ENCODE measurements at places on chromosomes 1 and 21. TPM values are rescaled to one million over a fixed set of nuclear protein-coding genes. Genes with fewer than 3 reads are reported as not detected.

Gene HS2ST1
- 57.5 TPM for total RNA-seq

Gene WNT3A
- not detected for total RNA-seq

DNA sequence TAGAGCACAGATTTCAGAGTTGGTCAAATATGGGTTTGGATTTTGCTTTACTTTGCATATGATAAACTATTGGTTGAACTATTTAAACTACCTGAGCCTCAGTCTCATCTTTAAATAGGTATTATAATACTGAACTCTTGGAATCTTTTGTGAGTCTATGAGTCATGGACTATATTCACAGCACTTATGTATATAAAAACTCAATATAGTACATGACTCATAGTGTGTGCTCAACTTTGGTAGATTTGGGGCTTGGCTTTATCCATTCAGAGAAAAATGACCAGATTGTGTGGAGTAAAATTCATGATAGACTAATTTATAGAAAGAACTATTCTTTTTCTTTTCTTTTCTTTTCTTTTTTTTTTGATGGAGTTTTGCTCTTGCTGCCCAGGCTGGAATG, 28.7 kb downstream of the FCRL3 start:
- H3K27me3 ChIP-seq = peaks cover 6% of the 10 kb centered on the region
- H3K4me3 ChIP-seq = no peak overlapping the region
- H3K4me1 ChIP-seq = peaks cover 11% of the 10 kb centered on the region
- H3K36me3 ChIP-seq = peaks cover 3% of the 10 kb centered on the region

GRCh38 chr21:33985117-33986050, 69.8 kb upstream of the ATP5PO start:
- peaks cover 5% of the 10 kb centered on the region for H3K4me1 ChIP-seq
- no peaks in the 10 kb centered on the region for H3K27me3 ChIP-seq
- H3K4me3 ChIP-seq = no peak overlapping the region
- peaks cover 3% of the 10 kb centered on the region for H3K36me3 ChIP-seq

Gene CFHR5
- not detected for total RNA-seq

- no peaks in the 10 kb centered on the region for H3K36me3 ChIP-seq
- H3K4me1 ChIP-seq = peaks cover 11% of the 10 kb centered on the region
- no peak overlapping the region for H3K4me3 ChIP-seq
- H3K27me3 ChIP-seq = no peaks in the 10 kb centered on the region
- H3K27ac ChIP-seq = no peak overlapping the region
- DNase-seq = no peak
These were observed 159.7 kb downstream of the PGBD5 start for GRCh38 chr1:230266456-230266855.

DNA sequence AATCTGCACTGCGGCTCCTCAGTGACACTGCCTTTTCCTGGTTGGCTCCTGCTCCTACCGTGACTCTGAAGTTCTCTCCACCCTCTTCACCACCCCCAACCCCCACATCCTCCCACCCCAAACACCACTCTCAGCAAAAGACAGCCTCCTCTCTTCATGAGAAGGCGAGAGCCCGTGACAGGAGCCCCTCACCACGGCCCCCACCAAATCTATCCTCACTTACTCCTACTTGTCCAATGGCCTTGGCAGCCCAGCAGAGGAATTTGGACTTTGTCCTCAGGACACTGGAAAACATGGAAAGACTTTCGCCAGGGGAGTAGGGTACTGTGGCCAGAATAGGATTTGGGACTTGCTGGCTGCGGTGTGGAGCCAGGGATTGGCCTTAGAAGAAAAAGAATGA, 6.9 kb downstream of the TMEM125 start:
- H3K27me3 ChIP-seq = peaks cover 4% of the 10 kb centered on the region
- DNase-seq = no peak
- H3K36me3 ChIP-seq = no peaks in the 10 kb centered on the region

GRCh38 chr1:180117764-180118116, 36.9 kb upstream of the QSOX1 start:
- peaks cover 5% of the 10 kb centered on the region for H3K36me3 ChIP-seq
- no peak overlapping the region for H3K4me3 ChIP-seq
- H3K27ac ChIP-seq = no peak overlapping the region
- no peaks in the 10 kb centered on the region for H3K27me3 ChIP-seq
- no peak for DNase-seq

Gene ERMAP
- total RNA-seq = 7.1 TPM

GRCh38 chr1:165933446-165934170, 106.2 kb downstream of the UCK2 start:
- H3K27me3 ChIP-seq = no peaks in the 10 kb centered on the region
- H3K36me3 ChIP-seq = no peaks in the 10 kb centered on the region
- H3K4me3 ChIP-seq = no peak overlapping the region
- H3K27ac ChIP-seq = no peak overlapping the region

All from neural crest cell (in vitro differentiated cells).